ENCODE measurements at places on chromosomes 4 and X. TPM values are rescaled to one million over a fixed set of nuclear protein-coding genes. Genes with fewer than 3 reads are reported as not detected.

GRCh38 chr4:81807386-81807785 is 335.7 kb upstream of the RASGEF1B start:
- H3K27me3 ChIP-seq, result no peaks in the 10 kb centered on the region
- no peaks in the 10 kb centered on the region for H3K36me3 ChIP-seq
- 0 out of 2 replicates have a peak, but pooled peaks cover 3% of the 10 kb centered on the region for H3K4me1 ChIP-seq
- DNase-seq, result no peak

The CT47B1 gene
- not detected for total RNA-seq

- DNase-seq, result no peak
- no peak overlapping the region for H3K4me3 ChIP-seq
- H3K27ac ChIP-seq, result no peak overlapping the region
- H3K4me1 ChIP-seq, result no peaks in the 10 kb centered on the region
- H3K36me3 ChIP-seq, result no peaks in the 10 kb centered on the region
These were observed 28.6 kb downstream of the SLC16A2 start for GRCh38 chrX:74449937-74450330.

DNA sequence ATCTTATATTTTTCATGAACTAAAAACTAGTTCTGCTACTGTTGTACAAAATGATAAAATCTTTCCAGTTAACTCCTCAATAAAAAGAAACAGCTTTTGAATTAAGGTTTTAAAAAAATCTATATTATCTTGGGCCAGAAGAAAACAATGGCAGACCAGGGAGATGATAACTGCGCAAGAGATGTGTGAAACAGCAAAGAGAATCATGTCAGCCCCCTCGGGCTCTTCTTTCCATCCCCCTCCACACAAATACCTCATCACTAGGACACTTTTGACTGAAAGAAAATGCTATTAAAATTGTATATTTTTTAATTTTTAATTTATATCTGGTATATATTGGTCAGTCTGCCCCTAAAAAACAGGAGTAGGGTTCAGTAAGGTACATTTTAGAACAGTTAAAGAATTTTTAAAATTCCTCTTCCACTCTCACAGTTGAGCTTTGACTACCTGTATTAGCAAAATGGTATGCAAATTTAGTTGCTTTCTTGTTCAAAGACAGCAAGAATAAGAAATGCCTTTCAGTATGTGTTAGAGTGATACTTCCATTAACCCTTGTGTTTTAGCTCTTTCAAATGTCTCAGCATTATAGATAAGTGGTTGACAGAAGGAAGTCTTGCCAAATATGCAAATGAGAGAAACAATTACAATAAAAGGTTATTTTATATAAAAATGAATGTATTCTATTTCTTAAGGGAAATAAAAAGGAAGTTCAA is 36.4 kb upstream of the LCORL start:
- H3K36me3 ChIP-seq, result no peaks in the 10 kb centered on the region
- DNase-seq, result no peak
- no peak overlapping the region for H3K27ac ChIP-seq
- H3K27me3 ChIP-seq, result no peaks in the 10 kb centered on the region
- peaks cover 7% of the 10 kb centered on the region for H3K4me1 ChIP-seq
- no peak overlapping the region for H3K4me3 ChIP-seq

The MAGEA6 gene
- not detected for total RNA-seq

- H3K36me3 ChIP-seq, result no peaks in the 10 kb centered on the region
- DNase-seq, result no peak
- H3K4me3 ChIP-seq, result no peak overlapping the region
- H3K27ac ChIP-seq, result no peak overlapping the region
These were observed 1210.4 kb downstream of the ADGRL3 start for GRCh38 chr4:62410371-62411003.

DNA sequence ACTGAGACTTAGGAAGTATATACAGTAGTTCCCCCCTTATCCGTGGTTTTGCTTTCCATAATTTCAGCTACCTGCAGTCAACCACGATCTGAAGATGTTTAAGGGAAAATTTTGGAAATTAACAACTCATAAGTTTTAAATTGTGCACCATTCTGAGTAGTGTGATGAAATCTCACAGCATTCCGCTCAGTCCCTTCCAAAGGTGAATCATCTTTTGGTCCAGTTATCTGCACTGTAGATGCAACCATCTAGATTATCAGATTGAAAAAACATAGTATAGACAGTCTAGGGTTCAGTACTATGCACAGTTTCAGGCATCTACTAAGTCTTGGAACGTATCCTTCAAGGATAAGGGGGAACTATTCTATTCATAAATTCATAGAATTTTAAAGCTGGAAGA is 109.0 kb downstream of the ANXA3 start:
- no peak overlapping the region for H3K4me3 ChIP-seq
- DNase-seq, result no peak
- no peak overlapping the region for H3K27ac ChIP-seq
- peaks cover 5% of the 10 kb centered on the region for H3K4me1 ChIP-seq
- H3K36me3 ChIP-seq, result no peaks in the 10 kb centered on the region
- no peaks in the 10 kb centered on the region for H3K27me3 ChIP-seq

DNA sequence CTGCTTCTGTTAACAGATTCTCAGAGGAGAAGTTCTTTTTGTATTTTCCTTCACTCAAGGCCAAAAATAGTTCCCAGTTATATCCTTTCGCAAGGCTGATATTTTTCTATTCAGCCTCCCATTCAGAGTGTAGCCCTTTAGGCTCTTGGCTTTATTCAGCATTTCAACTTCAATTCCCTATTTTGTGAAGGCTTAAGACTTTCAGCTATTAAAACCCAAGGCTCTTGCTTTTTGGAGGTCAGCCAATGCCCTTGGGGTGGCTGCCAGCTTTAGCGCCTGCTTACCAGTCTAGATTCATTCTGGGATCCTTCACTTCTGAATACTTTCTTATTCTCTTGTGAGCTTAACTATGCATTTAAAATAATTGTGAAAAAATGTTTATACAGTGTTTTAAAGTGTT is 57.3 kb upstream of the ADGRA3 start:
- H3K27me3 ChIP-seq, result no peaks in the 10 kb centered on the region
- no peaks in the 10 kb centered on the region for H3K36me3 ChIP-seq
- no peaks in the 10 kb centered on the region for H3K4me1 ChIP-seq
- H3K4me3 ChIP-seq, result no peak overlapping the region
- no peak overlapping the region for H3K27ac ChIP-seq

The GATA1 gene
- not detected for total RNA-seq

The SCML2 gene
- 13.8 TPM for total RNA-seq

- H3K4me3 ChIP-seq, result no peak overlapping the region
- no peaks in the 10 kb centered on the region for H3K36me3 ChIP-seq
- H3K27ac ChIP-seq, result peak overlapping the region; percentile 79
- H3K27me3 ChIP-seq, result no peaks in the 10 kb centered on the region
- DNase-seq, result no peak
These were observed 92.0 kb downstream of the IRF2 start for GRCh38 chr4:184382189-184382846.

The LEF1 gene
- 19.3 TPM for total RNA-seq

- no peaks in the 10 kb centered on the region for H3K4me1 ChIP-seq
- no peak overlapping the region for H3K27ac ChIP-seq
- H3K4me3 ChIP-seq, result no peak overlapping the region
- H3K36me3 ChIP-seq, result no peaks in the 10 kb centered on the region
These were observed 899.5 kb upstream of the INTU start for GRCh38 chr4:126733301-126733700.

- DNase-seq, result no peak
- no peaks in the 10 kb centered on the region for H3K36me3 ChIP-seq
- H3K4me1 ChIP-seq, result peaks cover 15% of the 10 kb centered on the region
These were observed 44.2 kb upstream of the RHOH start for GRCh38 chr4:40152637-40153036.

Data from Caco-2 (cell line).